Activated naive CD8-positive, alpha-beta T cell treated with anti-CD3 and anti-CD28 coated beads, Interleukin-2, amount 50 U/mL, for 16 hours (primary cell): ENCODE measurements at places on chromosomes 11 and 22.

- no peak for DNase-seq
Measured at GRCh38 chr11:76617553-76618265, 52.8 kb downstream of the LRRC32 start.

- DNase-seq = no peak
Measured at GRCh38 chr22:25728071-25728470, 13.9 kb upstream of the MYO18B start.

DNA sequence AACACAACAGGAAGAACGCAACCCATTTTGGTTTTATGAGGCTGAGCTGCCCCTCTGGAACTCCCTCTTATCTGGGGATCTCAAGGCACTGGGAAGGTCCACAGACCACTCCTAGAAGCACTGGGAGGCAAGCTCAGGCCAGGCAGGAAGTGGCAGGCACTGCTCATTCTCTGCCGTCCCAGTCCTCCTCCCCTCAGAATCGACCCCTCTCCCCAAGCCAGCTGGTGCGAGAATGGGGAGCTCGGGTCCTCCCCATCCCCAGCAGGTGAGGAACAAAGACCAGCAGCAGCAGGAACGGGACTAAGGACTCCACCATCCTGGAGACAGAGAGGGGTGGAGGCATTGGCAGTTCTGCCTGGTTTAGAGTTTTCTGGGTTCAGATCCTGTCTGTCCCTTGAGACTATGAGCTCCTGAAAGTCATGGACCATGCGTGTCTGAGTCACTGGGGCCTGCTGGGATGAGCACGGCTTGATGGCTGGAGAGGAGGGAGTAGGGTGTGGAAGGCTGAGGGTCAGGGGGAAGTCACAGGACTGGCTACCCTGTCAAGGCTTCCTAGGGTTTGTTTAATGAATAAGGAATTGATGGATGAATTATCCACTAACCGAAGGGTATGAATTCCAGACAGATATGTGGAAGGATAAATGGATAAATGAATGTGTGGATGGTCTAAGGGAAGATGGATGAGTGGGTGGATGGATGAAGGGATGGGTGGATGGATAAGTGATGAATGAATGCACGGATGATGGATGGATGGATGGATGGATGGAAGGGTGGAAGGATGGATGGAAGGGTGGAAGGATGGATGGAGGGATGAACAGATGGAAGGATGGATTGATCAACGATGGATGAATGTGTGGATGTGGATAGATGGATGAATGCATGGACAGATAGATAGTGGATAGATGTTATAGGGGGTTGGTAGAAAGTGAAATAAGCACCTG, 6.4 kb downstream of the MYEOV start:
- DNase-seq = no peak

- no peak for DNase-seq
Measured at GRCh38 chr11:12897867-12898266, 111.2 kb upstream of the RASSF10 start.

DNA sequence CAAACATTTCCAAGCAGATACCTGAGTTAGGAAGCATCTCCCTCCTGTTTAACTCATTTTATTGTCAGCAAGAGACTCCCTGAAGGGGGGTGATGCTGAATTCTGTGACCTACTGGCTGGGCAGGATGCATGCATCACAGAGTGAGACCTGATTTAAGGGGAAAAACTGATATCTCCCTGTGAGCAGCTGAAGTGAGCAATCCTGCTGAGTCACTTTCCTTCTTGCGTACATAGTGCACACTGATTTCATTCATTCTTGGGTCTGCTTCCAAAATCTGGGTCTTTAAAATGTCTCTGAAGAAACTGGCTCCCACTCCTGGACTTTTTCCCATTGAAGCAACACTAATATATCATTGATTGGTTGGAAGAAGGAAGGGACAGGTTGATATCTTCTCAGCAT, 23.3 kb downstream of the P4HA3 start:
- no peak for DNase-seq

DNA sequence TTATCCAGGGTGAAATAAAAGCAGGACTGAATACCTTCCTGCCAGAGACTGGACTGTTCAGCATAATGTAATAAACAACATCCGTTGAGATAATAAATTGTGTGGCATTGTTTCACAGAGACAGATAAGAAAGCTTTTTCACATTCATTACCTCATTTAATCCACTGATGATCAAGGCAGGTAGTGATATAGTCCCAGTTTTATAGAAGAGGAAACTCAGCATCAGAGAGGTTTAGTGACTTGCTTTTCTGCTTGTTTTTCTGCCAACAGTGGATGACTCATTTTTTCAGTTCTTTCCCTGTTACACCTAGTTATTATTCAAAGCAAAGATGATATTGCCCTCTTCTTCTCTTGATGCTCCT, 4.0 kb downstream of the MYO18B start:
- DNase-seq = no peak

DNA sequence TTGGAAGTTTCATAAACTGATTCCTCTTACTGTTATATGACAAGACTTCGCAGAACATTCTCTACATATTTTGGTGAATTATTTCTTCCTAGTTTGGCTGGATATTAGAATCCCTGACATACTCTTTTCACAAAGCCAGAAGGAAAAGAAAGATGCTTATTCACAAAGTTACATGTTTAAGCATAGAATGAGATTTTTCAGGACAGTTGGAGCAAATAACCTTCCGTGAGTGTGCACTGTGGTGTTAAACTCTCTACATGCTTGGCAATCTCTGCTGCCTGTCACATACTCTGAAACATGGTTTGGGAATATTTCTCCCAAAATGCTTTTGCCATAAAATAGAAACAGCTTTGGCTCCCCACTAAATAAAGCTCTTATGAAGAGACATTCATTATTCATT, 230.0 kb upstream of the MTNR1B start:
- no peak for DNase-seq

GRCh38 chr22:47653921-47654320, 891.5 kb downstream of the TBC1D22A start:
- DNase-seq = no peak

DNA sequence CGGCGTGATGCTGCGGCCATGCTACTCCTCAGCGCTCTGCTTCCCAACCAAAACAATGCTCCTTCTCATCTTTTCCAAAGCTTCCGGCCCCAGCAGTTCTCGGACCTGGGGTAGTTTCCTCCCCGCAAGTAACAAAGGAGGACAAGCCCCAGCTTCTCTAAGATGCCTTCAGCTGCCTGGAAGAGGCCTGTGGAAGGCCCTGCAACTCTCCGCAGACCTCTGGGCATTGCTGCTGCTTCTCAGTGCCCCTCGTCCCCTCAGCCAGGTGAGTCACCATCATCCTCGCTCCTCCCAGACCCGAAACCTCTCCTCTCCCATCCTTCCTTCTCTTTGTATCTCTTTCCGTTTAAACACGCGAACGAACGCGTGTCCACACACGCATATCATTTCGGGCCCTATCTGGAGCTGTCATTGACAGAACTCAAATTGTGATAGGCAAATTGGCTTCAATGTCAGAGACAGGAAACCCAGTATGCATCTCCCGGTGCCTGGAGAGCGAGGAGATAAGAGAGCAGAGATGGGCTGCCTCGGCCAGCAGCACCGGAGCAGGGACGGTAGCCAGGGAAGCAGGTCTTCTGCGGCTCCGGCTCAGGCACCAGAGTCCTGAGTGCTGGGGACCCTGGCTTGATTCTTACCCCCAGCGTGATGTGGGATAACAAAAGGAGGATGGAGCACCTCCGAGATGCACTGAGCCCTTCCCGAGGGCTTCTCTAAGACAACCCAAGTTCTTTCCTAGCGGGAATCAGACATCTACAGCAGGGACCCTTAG, 22.0 kb upstream of the JAM3 start:
- no peak for DNase-seq

- no peak for DNase-seq
Measured at GRCh38 chr22:39332441-39333064, 13.1 kb upstream of the RPL3 start.

GRCh38 chr11:115202074-115202473, 302.1 kb downstream of the CADM1 start:
- DNase-seq = no peak

DNA sequence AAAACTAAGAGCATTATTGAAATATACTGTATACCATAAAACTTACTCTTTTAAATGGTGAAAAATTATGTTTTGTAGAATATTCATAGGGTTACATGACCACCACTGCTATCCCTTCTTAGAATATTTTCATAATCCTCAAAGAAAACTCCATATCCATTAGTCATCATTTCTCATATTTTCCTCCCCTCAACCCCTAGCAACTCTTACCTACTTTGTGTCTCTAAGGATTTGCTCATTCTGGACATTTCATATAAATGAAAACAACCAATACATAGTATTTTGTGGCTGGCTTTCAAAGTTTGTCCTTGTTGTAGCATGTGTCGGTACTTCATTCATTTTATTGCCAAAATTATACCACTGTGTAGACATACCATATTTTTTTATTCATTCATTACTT, 863.8 kb downstream of the KCNA4 start:
- DNase-seq = no peak

DNA sequence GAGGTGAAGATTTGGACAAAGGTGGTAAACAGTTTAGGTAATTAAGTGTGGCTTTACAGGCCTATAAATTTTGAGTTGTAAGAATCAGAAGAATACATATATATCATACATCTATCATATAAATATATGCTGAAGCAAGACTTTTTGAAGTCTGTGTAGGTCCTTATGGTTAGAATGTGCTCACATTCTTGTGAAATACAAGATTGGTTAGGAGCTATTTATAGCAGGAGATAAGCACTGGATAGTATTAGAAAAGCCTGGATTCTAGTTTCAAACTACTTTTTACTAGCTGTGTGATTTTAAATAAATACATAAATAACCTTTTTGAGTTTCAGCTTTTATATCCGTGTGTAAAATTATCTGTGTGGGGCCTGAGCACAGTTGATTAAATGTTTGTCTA, 42.3 kb downstream of the ANKRD42 start:
- no peak for DNase-seq

GRCh38 chr11:29333993-29334775, 682.6 kb downstream of the KCNA4 start:
- DNase-seq = no peak

DNA sequence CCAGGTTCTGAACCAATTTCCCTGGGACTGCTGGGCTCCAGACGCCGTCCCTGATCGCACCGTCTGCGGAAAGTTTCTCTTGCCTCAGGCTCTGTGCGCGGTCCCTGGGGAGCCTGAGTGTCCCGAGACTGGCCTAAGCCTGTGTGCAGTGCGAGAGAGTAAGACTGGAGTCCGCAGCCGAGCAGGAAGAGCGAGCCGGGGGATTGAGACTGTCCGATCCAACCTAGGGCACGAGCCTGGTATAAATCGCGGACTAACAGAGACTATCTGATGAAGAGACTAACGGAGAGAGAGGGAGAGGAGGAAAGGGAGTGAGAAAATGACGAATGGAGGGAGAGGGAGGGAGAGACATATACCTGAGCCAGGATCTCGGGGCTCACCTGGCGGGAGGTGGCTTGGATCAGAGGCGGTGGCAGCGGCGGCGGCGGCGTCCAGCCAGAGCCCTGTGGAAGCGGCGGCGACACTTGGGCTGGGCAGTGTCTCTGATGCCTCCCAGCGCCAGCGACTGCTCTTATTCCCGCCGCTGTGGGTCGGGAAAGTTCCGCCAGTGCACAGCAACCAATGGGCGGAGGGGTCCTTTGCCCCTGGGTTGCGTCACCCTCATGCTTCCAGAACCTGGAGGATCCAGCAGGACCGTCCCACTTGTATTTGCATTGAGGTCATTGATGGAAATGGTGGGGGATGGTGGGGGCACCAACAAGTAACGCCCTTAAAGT, at the start of gene CALCA:
CALCA (minus strand) TSS at position 487 of the 716 bp plus-strand sequence. CDS start 1,159 bp downstream, outside the sequence.
- no peak for DNase-seq

DNA sequence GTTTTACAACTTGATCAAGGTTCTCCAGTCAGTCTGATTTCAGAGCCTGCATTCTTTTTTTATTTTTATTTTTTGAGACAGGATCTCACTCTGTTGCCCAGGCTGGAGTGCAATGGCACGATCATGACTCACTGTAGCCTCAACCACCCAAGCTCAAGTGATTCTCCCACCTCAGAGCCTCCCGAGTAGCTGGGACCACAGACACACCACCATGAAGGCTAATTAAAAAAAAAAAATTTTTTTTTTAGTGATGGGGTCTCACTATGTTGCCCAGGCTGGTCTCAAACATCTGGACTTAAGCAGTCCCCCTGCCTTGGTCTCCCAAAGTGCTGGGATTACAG, 117.2 kb upstream of the NAV2 start:
- no peak for DNase-seq

GRCh38 chr11:1563149-1563638, 8.9 kb downstream of the DUSP8 start:
- DNase-seq = no peak

DNA sequence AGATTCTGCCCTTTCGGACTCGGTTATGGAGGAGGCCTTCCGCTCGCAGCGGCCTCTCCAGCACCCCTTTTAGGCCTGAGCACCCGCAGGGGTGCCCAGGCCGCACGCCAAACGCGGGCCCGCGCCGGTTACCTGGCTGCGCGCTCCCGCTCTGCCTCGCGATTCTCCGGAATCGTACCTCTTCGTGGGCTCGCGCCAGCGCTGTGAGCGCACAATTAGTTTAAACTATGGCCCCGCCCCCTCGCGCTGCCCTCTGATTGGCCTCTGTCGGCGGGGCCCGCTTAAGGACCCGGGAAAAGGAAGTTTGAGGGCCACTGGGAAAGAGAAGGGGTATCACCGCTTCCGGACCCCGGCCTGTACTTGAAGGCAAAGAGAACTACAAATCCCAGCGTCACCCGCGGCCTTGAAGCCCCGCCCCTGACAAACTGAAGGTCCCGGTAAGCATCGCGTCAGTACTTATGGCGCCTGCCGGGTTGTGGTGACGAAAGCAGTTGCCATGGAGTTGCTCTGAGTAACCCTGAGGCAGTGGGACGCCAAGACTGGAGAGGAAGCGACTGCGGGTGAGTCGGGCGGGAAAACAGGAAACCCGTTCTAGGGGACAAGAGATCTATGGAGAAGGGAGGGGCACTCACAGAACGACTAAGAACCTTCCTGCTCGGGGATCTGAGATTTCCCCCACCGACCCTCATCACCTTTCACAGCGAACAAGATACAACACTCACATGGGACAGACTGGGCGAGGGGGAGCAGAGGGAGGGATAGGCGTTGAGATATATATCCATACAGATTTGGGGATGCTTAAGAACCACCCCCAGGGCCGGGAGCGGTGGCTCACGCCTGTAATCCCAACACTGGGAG, at the start of the genes LRRC51 and NUMA1:
LRRC51 (plus strand) TSS at position 525 of the 858 bp plus-strand sequence. CDS start 8,234 bp downstream, outside the sequence.
NUMA1 (minus strand) TSS at position 217 of the 858 bp plus-strand sequence. CDS start 44,599 bp downstream, outside the sequence.
- peak; percentile 97 for DNase-seq
